ENCODE measurements at places on chromosomes 5 and 9.

DNA sequence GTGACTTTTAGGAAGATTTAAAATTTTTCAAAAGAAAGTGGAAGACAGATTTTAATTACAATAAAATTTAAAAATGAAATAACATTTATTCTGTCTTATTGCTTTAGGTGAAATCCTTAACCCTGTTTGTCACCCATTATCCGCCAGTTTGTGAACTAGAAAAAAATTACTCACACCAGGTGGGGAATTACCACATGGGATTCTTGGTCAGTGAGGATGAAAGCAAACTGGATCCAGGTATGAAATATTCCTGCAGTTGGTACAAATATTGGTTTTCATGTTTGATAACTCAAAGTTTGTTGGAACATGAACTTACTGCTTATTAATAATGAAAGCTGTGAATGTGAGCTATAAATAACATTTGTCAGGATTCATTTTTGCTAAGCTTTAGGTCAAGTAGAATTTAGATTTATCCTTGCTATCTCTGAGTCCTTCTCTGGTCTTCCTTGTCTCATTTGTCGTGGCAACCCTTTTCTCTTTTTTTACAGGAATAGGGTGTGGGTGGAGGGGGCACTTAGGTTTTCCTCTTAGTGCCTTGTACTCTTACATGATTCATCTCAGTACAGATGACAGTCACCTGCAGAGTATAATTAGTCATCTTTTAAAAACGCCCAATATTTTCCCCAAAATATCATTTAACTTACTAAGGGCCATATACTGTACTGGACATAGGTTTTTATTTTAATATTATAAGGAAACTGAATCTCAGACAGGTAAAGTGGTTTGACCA is 95.3 kb upstream of the RASGRF2 start:
- no peak for DNase-seq

- DNase-seq = no peak
Measured at GRCh38 chr9:130372057-130372456, 72.7 kb upstream of the ASS1 start.

- DNase-seq = no peak
Measured at GRCh38 chr5:113552620-113553019, 39.1 kb downstream of the YTHDC2 start.

GRCh38 chr5:36877667-36878391 is 1.3 kb downstream of the NIPBL start:
- DNase-seq = peak; percentile 51

GRCh38 chr5:115961381-115962238 is 665 bp upstream of the LVRN start:
- DNase-seq = no peak

GRCh38 chr5:17619354-17619753 is 9.2 kb downstream of the TAF11L12 start:
- DNase-seq = no peak

DNA sequence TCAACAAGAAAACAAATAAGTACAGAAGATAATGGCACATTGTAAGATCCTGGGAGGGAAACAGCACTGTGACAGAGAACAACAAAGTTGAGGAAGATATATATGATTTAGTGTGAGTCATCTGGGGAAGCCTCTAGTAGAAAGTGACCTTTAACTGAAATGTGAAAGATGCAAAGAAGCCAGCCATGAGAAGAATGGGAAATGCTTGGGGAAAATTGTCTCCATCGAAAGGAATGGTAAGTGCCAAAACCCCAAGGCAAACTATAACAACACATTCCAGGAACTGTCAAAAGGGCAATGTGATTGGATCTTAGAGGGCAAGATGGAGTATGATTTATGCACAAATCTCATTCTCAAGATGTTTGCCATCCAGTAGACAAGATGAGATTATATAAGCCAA is 537.8 kb upstream of the BRINP1 start:
- DNase-seq = no peak

DNA sequence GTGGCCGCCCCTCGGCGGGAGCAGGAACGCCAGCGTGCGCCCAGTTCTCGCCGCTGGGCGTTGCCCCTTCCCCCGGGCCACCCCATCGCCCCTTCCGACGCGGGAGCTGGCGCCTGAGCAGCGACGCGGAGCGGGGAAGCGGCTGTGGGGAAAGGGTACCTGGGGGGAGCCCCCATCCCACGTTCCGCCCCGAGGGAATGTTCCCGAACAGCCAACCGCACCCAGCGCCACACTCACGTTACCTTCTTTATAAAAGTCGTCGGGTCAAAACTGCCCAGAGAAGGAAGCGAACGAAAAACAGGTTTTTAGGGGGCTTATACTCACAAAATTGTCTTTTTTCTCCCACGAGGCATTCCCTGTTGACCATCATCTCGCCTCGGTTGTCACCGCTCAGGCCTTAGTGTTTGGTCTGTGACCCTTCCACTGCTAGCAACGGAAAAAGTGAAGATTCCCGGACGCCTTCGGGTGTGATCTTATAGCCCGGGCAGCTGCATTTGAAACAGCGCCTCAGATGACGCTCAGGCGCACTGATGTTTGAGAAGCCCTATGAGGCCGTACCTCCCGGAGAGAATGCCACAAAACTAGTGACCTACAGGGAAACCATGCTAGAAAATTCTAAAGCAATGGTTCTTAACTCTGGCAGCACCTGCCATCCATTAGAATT is 475 bp upstream of the GOLM1 start:
- DNase-seq = no peak

GRCh38 chr5:103355579-103355978 is 97.0 kb downstream of the MACIR start:
- no peak for DNase-seq

DNA sequence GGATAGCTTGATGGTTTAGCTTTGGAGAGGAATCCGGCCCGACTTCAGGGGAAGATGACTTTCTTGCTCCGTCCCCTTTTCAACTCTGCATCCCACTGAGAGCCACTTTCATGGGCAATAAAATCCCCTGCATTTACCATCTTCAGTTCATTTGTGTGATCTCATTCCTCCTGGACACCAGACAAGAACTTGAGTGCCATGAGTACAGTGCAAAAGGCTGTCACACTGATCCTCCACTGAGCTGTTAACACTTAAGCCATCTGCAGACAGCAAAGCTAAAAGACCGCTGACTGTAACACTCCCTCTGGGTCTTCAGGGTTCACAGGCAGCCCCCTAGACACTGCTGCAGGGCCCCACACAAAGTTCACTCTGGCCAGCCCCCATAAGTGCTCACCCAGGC is 48.3 kb upstream of the TCERG1 start:
- DNase-seq = no peak

DNA sequence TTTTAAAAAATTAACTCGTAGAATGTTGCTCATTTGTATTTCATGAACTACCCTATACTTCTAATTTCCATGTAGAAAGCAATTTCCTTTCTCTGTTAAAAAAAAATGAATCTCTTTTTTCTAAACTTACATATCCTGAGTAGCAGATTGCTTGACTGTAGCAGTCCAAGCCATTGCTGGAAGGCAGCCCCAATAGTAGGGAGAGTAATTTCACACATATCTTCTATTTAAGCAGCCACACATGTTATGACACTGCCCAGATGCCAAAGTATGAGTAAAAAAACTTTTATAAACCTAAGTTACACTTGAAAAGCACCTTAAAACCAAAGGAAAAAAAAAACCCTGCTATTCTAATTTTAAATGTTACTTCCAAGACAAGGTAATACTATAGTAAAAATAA is 69.6 kb downstream of the FBXL17 start:
- no peak for DNase-seq

GRCh38 chr9:117030254-117030768 is 343.2 kb downstream of the TRIM32 start:
- no peak for DNase-seq

GRCh38 chr5:41682641-41683040 is 172.2 kb upstream of the PLCXD3 start:
- DNase-seq = no peak

DNA sequence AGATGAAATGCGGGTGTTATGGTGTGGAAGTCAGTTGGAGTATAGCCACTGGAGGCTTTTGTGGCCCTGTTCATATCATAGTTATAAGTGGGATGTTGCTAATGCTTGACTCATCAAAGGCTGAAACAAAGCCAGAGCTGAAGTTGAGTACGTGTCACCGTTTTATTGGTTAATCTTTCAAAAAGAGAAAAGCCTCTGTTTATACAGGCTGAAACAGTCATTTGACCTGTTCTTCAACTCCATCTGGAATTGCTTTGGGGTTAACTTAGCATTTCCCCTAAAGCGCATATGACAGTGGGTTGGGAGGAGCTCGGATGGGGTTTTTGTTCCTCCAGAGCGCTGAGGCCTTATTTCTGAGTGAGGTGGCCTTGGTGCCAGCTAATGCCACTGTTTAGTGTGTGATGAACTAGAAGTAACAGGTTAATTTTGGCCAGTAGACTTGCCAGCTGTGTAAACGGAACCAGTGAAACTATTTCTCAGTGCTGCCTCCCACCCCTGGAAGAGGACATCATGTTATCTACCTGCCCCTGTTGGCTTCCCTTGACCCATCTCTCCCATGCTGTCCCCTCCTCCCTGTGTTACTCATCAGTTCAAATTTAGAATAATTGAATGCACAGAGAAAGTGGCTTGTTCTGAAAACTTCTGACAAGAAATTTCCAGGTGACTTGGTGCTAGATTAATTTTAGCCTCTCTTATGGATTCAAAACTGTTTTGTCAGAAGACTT is 34.2 kb downstream of the MTAP start:
- DNase-seq = no peak

- no peak for DNase-seq
Measured at GRCh38 chr5:124956471-124957029, 210.1 kb upstream of the ZNF608 start.

- DNase-seq = no peak
Measured at GRCh38 chr9:114169029-114169951, 14.0 kb downstream of the COL27A1 start.

DNA sequence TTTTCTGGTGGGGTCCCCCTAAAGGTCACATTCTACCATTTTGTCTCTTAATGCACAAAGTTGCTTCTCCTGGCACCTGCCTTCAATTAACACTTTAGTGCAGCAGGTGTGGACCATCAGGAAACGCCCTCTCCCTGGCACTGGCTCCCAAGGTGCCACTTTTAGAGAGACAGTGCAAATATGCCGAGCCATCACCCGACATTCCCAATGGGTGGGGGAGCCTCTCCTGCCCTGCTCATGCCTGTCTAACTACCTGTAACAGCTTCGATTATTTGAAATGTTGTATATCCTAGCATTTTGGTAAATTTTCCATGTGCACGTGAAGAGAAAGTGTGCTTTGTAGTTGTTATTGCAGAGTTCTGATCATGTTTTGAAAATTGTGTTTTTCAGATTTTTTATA is 13.2 kb upstream of the LRRC14B start:
- DNase-seq = no peak

GRCh38 chr9:105458404-105458803 is 10.6 kb downstream of the FSD1L start:
- DNase-seq = no peak

GRCh38 chr5:115267617-115268016 is 4.9 kb upstream of the PGGT1B start:
- no peak for DNase-seq

DNA sequence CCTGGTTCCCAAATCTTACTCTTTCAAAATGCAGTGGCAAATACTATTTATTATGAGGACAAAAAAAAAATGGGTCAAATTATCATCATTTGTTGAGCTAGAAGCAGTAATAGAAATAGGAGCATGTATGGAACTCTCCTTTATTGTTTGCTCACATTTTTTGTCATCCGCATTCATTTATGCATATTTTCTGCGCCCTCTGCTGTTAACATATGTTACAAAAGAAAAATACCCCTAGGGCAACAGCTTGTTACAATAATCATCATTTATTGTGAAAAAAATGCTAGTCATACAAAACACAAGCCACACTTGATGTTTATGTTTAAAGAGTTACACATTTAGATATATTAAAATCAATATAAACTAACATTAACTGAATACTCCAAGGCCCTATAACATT is 328.2 kb downstream of the TUSC1 start:
- no peak for DNase-seq

DNA sequence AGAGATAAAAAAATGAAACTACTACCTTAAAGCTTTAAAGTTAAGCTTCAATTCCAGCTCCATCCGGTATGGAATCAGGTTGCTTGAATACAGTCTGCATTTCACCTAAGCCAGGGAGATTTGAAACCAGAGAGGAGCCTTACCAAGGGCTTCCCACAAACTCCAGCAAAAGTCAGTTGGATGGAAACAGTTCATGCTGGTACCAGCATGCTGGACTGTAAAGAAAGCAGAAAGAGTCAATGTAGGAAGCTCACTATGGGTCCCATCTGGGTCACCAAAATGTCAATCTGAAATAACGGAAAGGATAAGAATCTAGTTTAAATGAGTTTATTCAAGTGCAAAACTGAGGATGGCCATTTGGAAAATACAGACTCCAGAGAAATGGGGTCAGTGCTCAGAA is 65.3 kb downstream of the CDO1 start:
- DNase-seq = no peak

DNA sequence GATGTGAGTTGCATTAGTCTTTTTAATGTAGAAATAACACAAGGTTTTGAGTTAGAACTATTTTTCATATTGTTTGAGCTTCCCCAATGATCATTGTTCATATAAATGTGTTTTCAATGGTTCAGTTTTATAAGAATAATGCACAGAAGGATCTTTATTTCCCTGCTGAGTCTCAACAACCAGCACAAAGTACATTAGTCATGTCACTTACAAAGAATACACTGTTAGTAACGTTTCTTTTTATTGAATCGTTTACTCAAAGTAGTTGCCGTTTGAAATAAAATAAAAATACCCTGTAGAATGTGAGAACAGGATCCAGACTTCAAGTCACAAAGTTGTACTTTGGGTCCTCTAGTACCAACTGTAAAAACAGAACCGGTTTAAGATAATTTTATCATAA is 41.5 kb downstream of the ERCC8 start:
- no peak for DNase-seq

DNA sequence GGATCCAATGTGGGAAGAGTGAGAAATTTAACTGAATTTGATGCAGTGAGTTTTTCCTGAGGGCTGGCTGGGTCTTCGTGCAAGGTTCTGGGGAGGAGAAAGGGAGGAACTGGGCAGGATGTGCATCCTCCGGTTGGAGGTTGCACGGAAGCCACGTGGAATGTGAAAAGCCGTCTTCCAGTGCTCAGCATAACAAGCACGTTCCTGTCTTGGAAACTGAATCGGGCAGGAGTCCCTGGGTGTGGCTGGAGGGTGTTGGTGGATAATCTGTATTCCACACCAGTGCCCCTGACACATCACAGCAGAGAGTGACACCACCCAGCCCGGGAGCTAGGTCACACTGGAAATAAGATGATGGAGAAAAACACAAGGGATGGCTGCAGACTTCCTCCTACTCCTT is 154.3 kb downstream of the C5orf15 start:
- DNase-seq = no peak

- peak; percentile 69 for DNase-seq
Measured at GRCh38 chr5:112551419-112552032, 132.4 kb upstream of the EPB41L4A start.

- DNase-seq = no peak
Measured at GRCh38 chr9:76370396-76371023, 23.7 kb downstream of the RFK start.

- DNase-seq = no peak
Measured at GRCh38 chr5:34494111-34494755, 161.9 kb upstream of the RAI14 start.

DNA sequence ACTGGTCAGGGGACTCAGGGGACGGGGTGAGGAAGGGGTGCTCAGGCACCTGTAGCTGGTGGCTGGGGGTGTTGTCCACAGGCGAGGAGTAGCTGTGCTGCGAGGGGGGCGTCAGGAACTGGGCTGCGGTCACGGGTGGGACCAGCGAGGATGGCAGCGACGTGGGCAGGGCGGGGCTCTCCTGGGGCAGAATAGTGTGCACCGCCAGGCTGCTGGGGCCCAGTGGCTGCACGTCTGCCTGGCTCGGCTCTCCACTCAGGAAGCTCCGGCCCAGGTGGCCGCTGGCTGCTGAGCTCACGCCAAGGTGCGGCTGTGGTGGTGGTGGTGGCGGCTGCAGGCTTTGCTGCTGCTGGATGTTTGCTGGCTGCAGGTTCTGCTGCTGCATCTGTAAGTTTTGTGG is 13.3 kb upstream of the SEC16A start:
- no peak for DNase-seq
